ENCODE measurements at places on chromosomes 6 and 20. TPM values are rescaled to one million over a fixed set of nuclear protein-coding genes. Genes with fewer than 3 reads are reported as not detected.
A peak's percentile ranks its signal among the peaks of the same experiment; 100 is the strongest.

DNA sequence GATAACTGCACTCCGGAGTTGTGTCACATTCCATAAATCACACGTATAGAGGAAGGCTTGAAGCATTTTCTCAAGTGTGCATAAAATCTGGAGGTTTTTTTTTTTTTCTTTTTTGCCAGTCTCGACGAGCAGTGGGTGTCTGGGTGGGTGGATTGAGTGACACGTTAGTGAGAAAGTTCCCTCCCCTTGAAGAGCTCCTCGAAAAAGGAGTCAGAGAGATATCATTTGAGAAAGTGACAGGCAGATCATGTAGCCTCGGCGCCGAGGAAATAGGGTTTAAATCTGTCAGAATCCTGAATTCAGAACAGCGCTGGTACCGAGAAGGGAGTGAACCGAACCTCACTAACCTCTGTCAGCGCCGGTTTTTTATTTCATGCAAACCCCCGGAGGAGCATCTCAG lies 269.5 kb upstream of the ARID1B start:
- DNase-seq: no peak

- no peak for DNase-seq
These were observed 54.6 kb downstream of the QRSL1 start for GRCh38 chr6:106684011-106684410.

GRCh38 chr6:136403110-136403980 lies 113.7 kb upstream of the BCLAF1 start:
- DNase-seq: no peak

DNA sequence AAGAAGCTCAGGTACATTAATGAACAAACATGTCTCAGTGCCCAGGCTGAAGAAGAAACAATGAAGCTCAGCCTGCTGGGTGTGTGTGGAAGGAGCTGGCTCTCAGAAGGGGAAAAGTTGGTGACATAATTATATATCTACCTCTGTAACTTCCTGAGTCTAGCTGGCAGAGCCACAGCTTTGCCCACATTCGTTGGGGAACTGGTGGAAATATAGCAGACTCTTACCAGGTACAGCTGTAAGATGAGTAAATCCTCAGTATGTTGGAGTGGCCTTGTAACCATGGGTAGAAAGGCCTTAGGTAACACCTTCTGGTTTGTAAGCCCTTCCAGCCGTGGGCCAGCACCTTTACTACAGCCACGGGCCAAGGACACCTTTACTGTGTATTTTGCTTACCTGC lies 29.9 kb upstream of the PNRC1 start:
- no peak for DNase-seq

DNA sequence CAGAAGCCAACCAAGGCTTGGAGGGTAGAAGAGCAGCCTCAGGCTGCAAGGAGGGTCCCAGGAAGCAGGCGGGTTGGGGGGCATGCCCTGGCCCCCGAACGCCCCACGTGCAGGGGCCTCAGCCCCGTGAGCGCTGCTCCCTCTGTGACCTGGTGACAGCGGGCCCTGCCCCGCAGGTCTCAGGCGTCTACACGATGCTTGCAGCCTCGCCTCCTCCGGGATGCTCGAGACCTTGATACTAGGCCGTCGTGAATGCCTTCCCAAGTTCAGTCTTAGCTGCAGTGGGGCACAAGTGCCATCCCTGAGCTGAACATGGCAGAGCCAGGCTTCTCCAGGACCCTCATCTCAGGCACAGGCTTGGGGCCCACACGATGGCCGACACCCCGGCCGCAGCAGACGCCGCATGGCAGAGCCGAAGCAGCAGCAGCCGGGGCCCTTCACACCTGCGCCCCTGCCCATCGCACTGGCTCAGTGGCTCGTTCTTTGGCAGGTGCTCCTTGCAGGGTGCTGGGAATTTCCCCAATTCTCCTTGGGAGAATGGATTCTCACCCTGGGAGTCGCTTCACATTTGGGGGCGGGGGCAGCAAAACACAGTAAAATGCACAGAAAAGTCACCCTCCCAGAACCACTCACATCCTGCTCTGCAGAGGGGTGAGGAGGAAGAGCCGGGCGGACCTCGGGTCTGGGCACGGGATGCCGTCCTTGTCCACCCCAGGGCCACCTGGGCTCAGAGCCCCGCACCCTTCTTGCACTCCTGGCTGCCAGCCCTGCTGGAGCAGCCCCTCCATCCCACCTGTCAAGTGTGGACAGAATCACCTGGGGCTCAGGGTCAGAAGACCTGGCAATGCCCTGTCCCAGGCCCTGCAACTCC lies 161.8 kb downstream of the DLL1 start:
- no peak for DNase-seq

DNA sequence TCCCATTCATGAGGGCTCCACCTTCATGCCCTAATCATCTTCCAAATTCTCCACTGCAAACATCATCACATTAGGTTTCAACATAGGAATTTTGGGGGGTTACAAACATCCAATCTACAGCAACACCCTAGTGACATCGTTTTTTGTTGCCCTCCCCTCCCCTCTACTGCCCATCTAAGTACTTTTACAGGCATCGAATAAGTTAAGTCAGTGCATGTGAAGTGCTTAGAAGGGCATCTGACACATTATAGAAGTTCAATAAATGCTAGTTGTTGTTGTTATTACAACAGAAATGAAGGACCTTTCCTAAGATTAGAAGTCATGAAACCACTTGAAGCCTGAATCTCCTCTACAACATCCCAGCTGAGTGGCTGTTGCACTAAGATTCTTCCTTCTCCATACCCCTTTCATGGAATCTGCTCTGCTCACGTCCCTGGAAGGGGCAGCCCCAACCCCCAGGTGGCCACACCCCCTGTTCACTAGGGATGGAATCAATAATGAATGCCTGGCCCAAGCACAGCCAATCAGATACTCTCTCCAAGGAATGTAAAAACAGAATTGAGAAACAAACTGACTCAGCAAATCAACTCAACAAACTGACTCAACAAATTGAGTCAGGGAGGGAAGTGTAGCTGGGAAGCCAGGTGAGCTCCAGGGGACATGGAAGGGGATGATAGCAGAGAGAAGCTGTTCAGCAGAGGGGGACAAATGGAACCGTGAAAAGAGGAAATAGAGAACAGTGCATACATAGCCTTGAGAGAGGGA lies 3.9 kb upstream of the LRP11 start:
- no peak for DNase-seq

DNA sequence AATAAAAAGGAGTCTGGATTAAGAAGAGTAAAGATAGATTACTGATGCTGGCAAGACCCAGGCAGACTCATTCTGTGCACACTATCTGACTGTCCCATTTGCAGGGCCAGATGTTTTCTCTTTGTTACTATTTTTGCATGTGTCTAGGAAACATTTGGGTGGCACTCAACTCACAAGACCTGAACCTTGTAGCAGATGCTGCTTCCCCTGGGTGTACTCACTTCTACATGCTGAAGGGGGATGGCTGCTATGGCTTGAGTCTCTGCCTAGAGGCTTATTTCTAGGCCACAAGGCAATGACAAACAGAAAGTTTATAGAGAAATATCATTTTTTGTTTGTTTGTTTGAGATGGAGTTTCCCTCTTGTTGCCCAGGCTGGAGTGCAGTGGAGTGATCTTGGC lies 351.4 kb downstream of the FOXA2 start:
- no peak for DNase-seq

DNA sequence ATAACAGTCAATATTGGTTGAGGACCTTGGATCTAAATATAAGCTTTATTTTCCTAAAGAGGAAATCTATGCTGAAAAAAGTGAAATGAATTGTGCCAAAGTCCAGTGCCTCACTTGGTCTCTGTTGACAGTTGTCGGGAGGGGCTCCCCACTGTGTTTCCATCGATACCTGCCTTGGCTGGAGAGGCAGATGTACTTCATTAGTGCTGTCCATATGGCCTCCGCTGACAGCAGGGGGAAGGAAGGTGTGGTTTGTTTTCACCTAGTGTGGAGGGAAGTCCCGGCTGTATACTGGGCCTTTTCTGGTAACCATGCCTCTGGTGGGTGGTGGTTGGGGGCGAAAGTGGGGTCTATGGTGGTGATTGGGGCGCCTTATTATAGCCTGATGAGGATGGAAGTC lies 42.7 kb downstream of the CD2AP start:
- no peak for DNase-seq

GRCh38 chr20:12256806-12257205 lies 339.1 kb downstream of the BTBD3 start:
- no peak for DNase-seq

GRCh38 chr20:34309691-34310090 lies 6.5 kb upstream of the AHCY start:
- DNase-seq: no peak

- DNase-seq: no peak
These were observed 135.7 kb downstream of the DHX35 start for GRCh38 chr20:39097889-39098288.

DNA sequence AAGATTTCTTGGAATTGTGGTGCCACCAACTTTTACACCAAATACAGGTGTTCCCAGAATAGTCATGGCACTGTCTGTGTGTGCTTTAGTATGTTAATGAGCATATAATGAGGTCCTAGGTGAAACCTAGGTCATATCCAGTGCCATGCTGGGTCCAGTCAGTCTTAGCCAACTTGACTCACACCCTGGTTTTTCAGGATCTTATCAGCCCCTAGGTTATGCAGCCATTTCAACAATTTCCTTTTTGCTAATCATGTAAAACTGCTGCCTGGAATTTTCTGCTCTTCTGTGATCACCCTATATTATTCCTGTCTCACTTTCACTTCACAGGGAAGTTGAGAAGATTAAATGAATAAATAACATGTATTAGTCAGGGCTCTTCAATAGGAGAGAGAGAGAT lies 23.7 kb downstream of the SDHAF4 start:
- DNase-seq: no peak

- no peak for DNase-seq
These were observed 45.8 kb downstream of the QKI start for GRCh38 chr6:163460307-163460782.

- DNase-seq: no peak
These were observed 145.2 kb downstream of the COL21A1 start for GRCh38 chr6:56102216-56102615.

DNA sequence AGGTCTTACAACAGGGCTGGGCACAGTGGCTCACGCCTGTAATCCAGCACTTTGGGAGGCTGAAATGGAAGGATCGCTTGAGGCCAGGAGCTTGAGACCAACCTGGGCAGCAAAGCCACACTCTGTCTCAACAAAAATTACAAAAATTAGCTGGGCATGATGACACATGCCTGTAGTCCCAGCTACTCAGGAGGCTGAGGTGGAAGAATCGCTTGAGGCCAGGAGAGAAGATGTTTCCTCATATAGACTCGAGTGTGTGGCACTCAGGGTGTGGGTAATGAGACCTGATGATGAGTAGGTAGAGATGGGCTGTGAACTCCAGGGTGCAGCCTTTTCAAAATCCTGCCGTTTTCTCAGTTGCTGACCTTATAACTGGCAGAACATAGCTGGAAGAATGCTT lies 125.3 kb upstream of the FOXO3 start:
- no peak for DNase-seq

DNA sequence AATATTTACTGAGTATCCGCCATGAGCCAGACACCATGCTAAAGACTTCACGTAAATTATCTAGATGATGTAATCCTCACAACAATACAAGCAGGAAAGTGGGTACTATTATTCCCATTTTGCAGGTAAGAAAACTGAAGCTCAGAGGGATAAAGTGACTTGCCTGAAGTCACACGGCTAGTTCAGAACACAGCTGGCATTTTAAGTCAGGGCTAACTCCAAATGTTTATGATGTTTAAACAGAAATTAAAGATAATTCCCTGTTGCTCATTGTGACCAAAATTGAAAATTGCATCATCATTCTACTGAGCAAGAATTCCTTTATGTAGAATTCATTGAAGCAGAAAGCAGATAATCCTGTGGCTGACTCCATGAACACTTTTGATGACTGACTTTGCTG lies 71.3 kb upstream of the STXBP5 start:
- DNase-seq: no peak

GRCh38 chr6:45423824-45424450 lies 46.2 kb upstream of the SUPT3H start:
- peak; percentile 22 for DNase-seq

The SYNDIG1 gene
- 0.49 TPM for total RNA-seq

The PRRT1 gene
- total RNA-seq: 3.1 TPM

The STMND1 gene
- not detected for total RNA-seq

The FKBP1A gene
- total RNA-seq: 176 TPM

Data from neural crest cell (in vitro differentiated cells).